Left ventricle myocardium inferior (tissue), 1 donor: ENCODE measurements at places on chromosomes 1 and 21. TPM values are rescaled to one million over a fixed set of nuclear protein-coding genes. Genes with fewer than 3 reads are reported as not detected.

Gene ATP1A2
- total RNA-seq: 401 TPM

Gene POLR3C
- 13.4 TPM for total RNA-seq

Gene CORT
- total RNA-seq: 0.19 TPM

Gene PCP4
- total RNA-seq: 5.4 TPM

Gene LRRC38
- 0.30 TPM for total RNA-seq

Gene CRTC2
- 19.7 TPM for total RNA-seq

Gene EFNA3
- total RNA-seq: 0.71 TPM

Gene FMO4
- 5.4 TPM for total RNA-seq

Gene HRNR
- total RNA-seq: not detected

Gene KCNK1
- 25.2 TPM for total RNA-seq

Gene GCSAML
- total RNA-seq: 0.19 TPM

Gene RERE
- total RNA-seq: 141 TPM

Gene ITPKB
- 15.7 TPM for total RNA-seq

Gene FMO5
- 3.2 TPM for total RNA-seq

Gene BCAN
- total RNA-seq: 0.05 TPM

Gene SLAMF9
- total RNA-seq: not detected

Gene HAPLN2
- total RNA-seq: 1.2 TPM

Gene KRTAP22-1
- not detected for total RNA-seq

Gene CASZ1
- 56.3 TPM for total RNA-seq

Gene CTBS
- 6.2 TPM for total RNA-seq

Gene L1TD1
- total RNA-seq: 0.08 TPM

Gene STIL
- total RNA-seq: 0.58 TPM

Gene C1orf174
- total RNA-seq: 11.7 TPM

Gene CCDC17
- total RNA-seq: 1.2 TPM

Gene NSL1
- 29.0 TPM for total RNA-seq

Gene DYRK3
- 26.6 TPM for total RNA-seq

Gene VWA1
- total RNA-seq: 13.7 TPM

Gene NR1I3
- total RNA-seq: not detected

Gene NBL1
- 30.0 TPM for total RNA-seq

Gene AMY2B
- 23.9 TPM for total RNA-seq

Gene OR2L3
- not detected for total RNA-seq

Gene HSD3B2
- not detected for total RNA-seq

Gene TTLL7
- total RNA-seq: 7.8 TPM

Gene AMPD1
- total RNA-seq: not detected

Gene WNT2B
- total RNA-seq: 1.7 TPM

Gene RAP1GAP
- 6.2 TPM for total RNA-seq

Gene ATP6V1G3
- not detected for total RNA-seq
